ENCODE measurements at places on chromosomes 5 and 9. TPM values are rescaled to one million over a fixed set of nuclear protein-coding genes. Genes with fewer than 3 reads are reported as not detected.

ADGRD2 gene
- total RNA-seq = not detected

TCERG1 gene
- total RNA-seq = 113 TPM

SLC46A2 gene
- not detected for total RNA-seq

PCDHA9 gene
- total RNA-seq = 3.8 TPM

MAP1B gene
- 63.8 TPM for total RNA-seq

SLCO6A1 gene
- 2.0 TPM for total RNA-seq

DNA sequence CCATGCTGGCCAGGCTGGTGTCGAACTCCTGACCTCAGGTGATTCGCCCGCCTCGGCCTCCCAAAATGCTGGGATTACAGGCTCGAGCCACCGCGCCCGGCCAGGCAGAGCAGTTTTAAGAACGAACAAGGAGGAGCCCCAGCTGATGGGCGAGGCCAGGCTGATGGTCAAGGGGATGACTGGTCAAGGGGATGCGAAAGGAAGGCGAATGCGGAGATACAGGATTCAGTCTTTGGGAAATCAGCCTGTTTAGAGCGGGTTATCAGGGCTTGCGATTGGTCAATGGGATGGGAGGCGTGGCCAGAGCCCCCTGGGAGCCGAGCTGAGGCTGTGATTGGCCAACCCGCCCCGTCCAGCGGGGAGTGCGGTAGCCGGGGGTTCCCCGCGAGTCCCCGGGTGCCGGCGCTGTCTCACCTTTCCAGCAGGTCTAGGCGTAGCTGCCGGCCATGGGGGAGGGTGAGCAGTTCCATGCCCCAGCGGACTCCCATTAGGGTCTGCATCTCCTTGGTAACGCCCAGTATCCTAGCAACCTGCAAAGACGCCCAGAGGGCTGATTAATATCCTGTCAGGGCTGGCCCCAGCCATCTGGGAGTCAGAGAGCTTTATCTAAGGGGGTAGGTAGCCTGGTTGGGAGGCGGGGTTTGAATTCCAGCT is 7.5 kb upstream of the TOR2A start:
- H3K27ac ChIP-seq = peak overlapping the region; percentile 92
- H3K27me3 ChIP-seq = peaks cover 6% of the 10 kb centered on the region
- peak; percentile 97 for DNase-seq
- H3K4me1 ChIP-seq = peaks cover 7% of the 10 kb centered on the region

- H3K27me3 ChIP-seq = peaks cover 14% of the 10 kb centered on the region
- H3K27ac ChIP-seq = no peak overlapping the region
- peaks cover 2% of the 10 kb centered on the region for H3K4me1 ChIP-seq
Observed at GRCh38 chr5:147063943-147064342, 170.9 kb upstream of the STK32A start.

GRCh38 chr5:147464211-147464610 is 45.7 kb downstream of the DPYSL3 start:
- no peak overlapping the region for H3K27ac ChIP-seq
- H3K4me3 ChIP-seq = no peak overlapping the region
- H3K4me1 ChIP-seq = no peaks in the 10 kb centered on the region
- H3K36me3 ChIP-seq = no peaks in the 10 kb centered on the region
- DNase-seq = no peak

- H3K27ac ChIP-seq = peak overlapping the region; percentile 64
- DNase-seq = peak; percentile 46
- peaks cover 53% of the 10 kb centered on the region for H3K27me3 ChIP-seq
- peaks cover 4% of the 10 kb centered on the region for H3K4me1 ChIP-seq
- H3K36me3 ChIP-seq = no peaks in the 10 kb centered on the region
Observed at GRCh38 chr5:1004461-1005248, 3.9 kb upstream of the NKD2 start.

DNA sequence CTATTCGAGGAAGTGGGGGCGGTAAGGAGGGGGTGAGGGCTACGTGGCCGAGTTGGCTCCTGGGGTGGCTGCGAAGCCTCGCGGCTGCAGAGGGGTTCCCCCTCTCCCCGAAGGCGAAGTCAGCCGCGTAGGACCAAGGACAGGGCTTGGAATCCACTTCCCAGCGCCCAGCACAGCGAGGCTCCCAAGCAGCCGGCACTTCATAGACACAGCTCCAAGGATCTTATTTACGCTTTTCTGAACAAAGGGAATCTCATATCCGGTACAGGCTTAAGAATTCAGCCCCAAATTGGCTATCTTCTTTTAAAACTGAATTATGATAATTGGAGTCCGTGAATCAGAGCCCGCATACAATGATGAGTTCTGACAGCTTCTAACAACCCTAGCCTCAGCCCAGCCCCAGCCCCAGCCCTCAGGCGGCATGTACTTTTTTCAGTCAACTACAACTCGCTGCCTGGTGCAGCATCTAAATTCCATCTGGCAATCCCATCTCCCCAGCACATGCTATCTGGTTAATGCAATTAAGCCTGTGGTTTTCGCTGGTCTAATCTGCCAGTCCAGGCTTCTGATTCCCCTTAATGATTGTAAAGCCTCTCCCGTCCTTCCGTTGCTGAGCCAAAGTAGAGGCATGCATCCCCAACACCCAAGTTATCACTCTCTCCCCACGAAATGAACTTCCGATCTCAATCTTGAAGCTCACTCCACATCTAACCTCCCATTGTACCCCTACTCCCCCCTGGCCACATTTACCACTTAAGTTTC is 1.0 kb downstream of the ELAVL2 start:
- peaks cover 27% of the 10 kb centered on the region for H3K27me3 ChIP-seq
- H3K27ac ChIP-seq = no peak overlapping the region
- H3K4me3 ChIP-seq = no peak overlapping the region
- no peaks in the 10 kb centered on the region for H3K36me3 ChIP-seq

DNA sequence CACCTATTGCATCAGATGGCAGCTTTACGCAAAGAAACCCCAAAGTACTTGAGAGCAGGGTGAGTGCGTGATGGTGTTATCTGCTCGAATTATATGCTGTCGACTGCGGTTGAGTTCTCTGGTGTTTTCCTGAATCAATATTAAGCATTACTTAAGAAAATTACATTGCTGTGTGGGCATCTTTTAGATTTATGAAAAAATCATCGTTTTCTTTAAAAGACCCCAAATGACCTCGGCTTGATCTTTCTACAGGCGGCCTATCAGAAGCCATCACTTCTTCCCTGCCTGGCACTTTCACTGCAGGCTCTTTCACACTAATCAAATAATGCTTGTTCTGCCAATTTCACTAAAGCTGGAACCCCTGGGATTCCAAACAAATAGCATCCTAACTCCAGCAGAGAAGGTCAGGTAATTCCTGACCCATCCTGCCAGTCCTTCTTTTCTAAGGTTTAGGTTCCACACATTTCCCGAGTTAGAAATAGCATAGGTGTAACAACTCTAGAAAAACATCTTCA is 1.7 kb downstream of the UBE2QL1 start:
- peak overlapping the region; percentile 77 for H3K4me3 ChIP-seq
- H3K27ac ChIP-seq = no peak overlapping the region
- H3K4me1 ChIP-seq = peaks cover 7% of the 10 kb centered on the region
- no peaks in the 10 kb centered on the region for H3K36me3 ChIP-seq

DNA sequence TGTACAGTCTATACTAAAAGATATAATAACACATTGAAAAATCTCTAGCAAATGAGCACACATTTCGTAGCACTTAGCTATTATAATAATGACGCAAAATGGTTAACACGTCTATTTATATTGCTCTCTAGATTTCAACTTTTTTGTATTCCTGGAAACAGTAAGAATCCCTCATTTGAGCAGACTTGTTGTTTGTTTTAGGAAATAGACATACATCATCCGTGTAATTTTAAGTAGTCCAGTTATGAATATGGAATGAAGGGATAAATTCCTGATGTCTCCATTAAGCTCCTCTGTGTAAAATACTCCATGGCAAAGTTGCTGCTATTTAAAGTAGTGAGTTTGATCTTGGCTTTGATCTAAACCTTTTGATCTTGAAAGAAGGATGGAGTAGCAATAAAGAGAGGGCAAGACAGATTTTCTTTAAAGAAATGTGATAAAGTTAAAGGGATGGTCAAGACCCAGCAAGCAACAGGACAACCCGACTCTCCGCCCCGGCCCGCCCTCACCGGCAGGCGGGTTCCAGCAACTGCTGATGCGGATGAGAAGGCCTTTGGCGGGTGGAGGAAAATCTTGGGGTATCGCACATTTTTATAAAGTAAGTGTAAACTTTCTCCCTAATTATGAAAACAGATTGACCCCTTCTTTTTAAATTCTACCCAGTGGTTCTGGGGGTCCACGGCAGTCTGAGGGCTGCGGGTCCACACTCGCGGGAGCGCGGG is 277.4 kb downstream of the AOPEP start:
- no peak for DNase-seq
- H3K4me1 ChIP-seq = peaks cover 42% of the 10 kb centered on the region
- H3K27me3 ChIP-seq = no peaks in the 10 kb centered on the region
- H3K4me3 ChIP-seq = peak overlapping the region; percentile 80
- peak overlapping the region; percentile 87 for H3K27ac ChIP-seq

DNA sequence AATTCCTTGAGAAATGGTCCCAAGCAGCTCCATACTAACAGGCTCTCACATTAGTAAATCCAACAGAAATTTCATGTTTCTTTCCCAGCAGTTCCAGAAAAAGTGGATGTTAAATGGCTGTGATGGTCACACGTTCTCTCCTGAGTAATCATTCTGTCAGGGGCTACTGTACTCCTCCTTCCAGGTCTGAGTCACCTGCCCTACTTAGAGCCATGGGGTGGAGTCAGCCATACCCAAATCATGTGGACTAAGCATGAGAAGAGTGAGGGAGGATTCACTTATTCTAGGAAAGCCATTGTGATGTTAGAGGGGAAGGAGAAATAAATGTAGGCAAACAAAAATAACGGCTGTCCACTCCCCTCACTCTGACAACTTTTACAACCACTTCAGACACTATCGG is 547.2 kb downstream of the CSNK1G3 start:
- no peaks in the 10 kb centered on the region for H3K36me3 ChIP-seq
- no peak for DNase-seq
- H3K4me3 ChIP-seq = no peak overlapping the region

- H3K27ac ChIP-seq = no peak overlapping the region
- peaks cover 10% of the 10 kb centered on the region for H3K4me1 ChIP-seq
- H3K4me3 ChIP-seq = no peak overlapping the region
- no peak for DNase-seq
- peaks cover 1% of the 10 kb centered on the region for H3K36me3 ChIP-seq
Observed at GRCh38 chr9:96232539-96233241, 69.3 kb downstream of the HSD17B3 start.

- no peak for DNase-seq
- H3K36me3 ChIP-seq = peaks cover 23% of the 10 kb centered on the region
- peaks cover 10% of the 10 kb centered on the region for H3K4me1 ChIP-seq
Observed at GRCh38 chr5:160060001-160060400, 51.1 kb downstream of the TTC1 start.

DNA sequence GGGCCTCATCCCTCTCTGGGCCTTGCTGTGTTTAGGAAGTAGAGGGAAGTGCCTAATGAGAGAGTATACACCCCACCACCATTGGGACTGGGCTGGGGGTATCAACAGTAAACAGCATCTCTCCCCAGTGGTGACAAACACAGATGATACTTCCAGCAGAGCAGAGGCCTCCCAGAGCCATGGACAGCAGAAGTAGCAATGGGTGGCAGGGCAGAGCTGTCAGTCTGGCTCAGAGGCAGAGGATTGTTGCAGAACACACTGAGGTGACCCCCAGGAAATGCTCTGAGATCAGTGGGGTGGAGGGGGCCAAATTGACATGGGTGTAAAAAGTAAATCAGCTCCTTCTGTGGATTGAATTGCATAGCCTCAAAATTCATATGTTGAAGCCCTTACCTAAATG is 12.1 kb upstream of the P4HA2 start:
- DNase-seq = no peak
- no peaks in the 10 kb centered on the region for H3K4me1 ChIP-seq
- no peaks in the 10 kb centered on the region for H3K27me3 ChIP-seq
- H3K27ac ChIP-seq = no peak overlapping the region
- H3K4me3 ChIP-seq = no peak overlapping the region

DNA sequence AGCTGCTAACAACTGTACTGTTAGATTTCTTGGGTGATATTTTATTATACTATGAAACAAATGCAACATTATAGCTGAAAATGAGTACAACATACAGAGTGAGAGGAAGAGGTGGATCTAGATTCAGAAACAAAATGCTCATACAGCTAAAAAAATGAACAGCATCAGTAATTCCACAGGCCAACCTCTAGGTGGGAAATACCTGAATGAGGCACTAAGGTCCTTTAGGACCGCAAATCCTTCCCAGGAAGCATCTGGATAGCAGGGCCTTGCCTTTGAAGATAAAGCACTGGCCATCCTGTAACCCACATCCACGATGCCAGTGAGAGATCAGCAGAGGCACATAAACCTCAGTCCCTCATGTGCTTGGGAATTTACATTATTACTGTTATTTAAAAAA is 310.8 kb downstream of the YTHDC2 start:
- H3K4me1 ChIP-seq = no peaks in the 10 kb centered on the region
- H3K36me3 ChIP-seq = no peaks in the 10 kb centered on the region
- H3K4me3 ChIP-seq = no peak overlapping the region
